ENCODE measurements at places on chromosomes 1 and 21.

- DNase-seq: no peak
Observed at GRCh38 chr1:173337126-173337525, 130.0 kb upstream of the TNFSF4 start.

DNA sequence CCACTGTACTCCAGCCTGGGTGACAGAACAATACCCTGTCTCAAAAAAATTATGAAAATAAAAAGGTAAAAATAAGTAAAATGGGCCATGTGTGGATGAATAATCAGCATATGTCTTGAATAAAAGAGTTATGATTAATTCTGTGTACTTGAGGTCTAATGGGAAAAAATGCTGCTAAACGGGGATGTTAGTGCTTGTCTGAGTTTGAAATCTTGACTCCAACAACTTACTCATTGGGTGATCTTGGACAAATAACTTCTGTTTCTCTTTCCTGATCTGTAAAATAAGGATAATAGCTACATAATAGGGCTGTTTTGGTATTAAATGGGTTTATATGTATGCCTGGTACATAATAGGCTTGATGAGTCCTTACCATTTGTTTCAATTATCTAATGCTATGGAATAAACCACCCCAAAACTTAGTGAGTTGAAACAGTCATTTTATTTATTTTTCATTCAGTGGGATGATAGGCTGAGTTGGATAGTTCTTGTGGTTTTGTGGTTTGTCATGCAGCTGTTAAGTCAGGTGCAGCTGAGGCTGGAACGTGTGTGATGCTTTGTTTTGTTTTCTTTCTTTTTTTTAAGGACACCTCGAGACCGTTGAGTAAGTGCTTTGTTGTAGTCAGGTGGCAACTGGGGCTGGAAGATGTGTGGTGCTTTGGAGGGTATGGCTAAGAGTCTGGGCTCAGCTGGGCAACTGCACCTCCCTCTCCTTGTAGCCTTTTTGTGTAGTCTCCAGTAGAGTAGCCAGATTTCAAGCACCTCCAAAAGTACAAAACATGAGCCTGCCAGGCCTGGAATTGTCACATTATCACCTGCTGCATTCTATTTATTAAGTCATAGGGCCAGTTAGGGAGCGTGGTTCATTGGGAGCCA, 4.9 kb downstream of the MDM4 start:
- no peak for DNase-seq

GRCh38 chr1:106937104-106937503, 119.4 kb upstream of the PRMT6 start:
- DNase-seq: no peak

DNA sequence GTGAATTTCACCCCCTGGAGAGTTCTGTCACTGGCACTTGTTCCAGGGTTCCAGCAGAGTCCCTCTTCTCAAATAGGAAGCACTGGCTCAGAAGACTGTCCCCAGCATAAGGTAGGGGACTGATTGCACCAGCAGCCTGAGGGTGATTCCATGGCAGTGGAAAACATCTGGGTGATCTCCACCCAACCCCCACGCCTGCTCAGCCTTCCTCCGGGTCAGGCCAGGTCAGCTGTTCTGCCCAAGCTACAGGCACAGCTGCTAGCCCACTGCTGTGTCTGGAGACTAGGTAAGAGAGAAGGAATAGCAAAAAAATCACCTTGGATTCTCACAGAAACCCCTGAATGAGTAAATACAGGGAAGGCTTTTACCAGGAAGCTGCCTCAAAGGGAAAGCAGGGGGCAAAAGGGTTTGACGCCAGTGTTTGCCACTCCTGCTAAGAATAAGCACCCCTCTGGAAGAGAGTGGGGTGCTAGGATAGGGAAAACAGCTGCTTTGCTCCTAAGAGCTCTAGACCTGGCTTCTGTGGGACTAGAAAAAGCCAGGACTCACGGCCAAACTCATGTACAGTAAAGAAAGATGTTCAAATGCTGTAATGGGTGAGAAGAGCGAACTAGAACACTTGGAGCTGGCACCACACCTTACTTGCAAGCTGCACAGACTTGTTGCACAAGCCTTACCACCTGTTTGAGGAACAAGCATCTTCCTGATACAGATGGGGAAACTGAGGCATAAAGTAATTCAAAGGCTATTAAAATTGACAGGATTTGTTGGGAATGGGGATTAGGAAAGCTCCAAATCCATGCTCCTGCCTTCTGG, 1.0 kb upstream of the DENND2D start:
- DNase-seq: no peak

DNA sequence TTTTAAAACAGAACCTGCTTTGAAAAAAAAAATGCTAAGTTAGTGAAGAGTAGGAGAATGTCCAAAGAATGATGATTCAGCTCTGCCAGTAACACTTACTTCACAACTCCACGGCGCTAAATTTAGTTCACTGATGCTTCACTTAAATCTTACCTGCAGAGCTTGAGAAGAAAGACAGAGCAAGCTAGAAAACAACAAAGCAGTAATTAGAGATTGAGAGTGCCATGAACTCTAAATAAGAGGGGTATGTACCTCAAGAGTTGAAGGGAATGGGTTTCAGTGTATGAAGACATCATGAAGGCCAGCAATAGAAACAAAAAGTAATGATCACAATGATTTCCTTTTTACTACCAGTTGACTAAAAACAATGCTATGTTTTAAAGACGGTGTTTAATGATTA, 32.8 kb downstream of the EPRS1 start:
- DNase-seq: no peak

DNA sequence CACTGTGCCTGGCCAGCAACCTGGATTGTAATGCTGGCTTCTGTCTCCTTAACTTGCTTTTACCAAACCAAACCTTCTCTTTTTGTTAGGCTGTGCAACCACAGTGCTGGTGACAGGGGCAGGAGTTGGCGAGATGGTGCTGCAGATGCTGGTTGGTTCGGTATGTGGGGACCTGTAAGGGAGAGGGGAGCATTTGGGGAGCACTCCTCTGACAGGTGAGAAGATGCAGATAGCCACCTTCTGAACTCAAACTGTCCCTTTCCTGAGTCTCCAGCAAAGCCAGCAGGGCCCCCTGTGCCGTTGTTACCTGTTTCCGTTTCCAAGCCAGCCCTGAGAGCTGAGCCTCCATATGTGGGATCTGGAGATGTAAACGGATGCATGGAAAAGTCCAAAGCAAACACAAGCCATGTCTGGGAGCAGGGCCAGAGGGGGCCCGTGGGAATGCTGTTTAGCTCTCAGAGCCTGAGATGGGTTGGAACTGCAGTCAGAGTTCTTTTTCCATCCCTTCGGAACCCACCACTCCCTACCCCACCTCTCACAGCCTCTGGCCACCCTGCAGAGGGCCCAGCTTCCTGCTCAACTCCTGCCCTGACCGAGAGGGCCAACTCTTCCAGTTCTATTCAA, 34.0 kb downstream of the ELK4 start:
- DNase-seq: no peak

- no peak for DNase-seq
Observed at GRCh38 chr1:100868364-100868995, 26.2 kb downstream of the EXTL2 start.

DNA sequence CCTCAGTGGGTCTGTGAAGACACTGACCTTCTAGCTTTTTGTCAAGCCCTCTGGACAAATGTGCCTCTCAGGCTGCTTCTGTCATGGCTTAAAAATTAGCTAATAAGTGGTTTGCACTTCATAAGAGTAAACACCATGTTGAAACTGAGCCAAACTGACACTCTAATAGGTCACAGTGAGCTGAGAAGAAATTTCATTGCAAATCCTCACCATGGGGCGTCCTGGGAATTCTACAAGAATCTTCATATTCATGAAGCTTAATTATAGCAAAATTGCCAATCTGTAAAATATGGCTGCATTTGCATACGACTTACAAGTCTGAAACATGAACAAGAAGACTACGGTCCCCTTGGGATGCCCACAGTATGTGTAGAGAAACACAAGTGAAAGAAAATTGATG, 188.6 kb downstream of the DSCAM start:
- DNase-seq: no peak

GRCh38 chr1:196209983-196210382, 398.3 kb downstream of the KCNT2 start:
- peak; percentile 29 for DNase-seq

DNA sequence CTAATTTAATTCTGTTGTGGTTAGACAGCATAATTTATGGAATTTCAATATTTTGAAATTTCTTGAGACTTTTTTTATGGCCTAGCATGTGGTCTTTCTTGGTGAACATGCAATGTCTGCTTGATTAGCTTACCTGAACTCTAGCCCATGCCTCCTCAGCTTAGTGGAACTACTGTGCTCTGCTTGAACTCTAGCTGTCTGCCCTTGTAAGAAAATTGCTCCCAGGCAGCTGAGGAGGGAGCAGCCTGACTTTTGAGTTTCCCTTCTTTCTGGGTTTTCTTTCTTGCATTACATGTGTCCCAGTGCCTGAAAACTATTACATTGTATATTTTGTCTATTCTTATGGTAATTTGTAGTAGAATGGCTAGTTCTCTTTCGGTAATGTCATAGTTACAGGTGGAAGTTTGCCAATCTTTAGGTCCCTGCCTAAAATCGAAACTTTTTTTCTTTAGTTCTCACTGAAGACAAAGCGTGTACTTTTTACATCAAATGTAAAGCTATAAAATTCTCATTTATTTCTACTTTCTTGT, 105.3 kb downstream of the MAST2 start:
- DNase-seq: no peak

- no peak for DNase-seq
Observed at GRCh38 chr1:59295618-59296017, 1.3 kb upstream of the FGGY start.

GRCh38 chr1:231733672-231734071, 107.1 kb downstream of the DISC1 start:
- DNase-seq: no peak

DNA sequence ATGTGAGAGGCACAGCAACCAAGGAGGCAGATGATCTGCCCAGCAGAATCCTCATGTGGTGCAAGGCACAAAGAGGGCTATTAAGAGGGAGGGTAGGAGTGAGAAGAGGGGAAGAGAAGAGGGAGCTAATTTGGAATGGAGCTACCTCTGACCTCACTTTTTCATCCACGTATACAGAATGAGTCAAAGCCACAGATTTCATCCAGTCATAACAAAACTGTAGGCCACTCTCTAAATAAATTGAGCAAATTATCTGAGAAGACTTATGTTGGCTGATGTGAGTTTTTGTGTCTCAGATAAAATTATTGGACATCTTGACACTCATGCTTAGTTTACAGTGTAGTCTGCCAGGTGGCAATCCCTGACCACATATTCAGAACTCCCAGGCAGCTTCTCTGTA, 325.6 kb downstream of the TTLL7 start:
- DNase-seq: no peak

GRCh38 chr1:58104960-58105359, 441.6 kb downstream of the OMA1 start:
- no peak for DNase-seq

GRCh38 chr1:18637962-18638834, 7.6 kb downstream of the PAX7 start:
- no peak for DNase-seq

DNA sequence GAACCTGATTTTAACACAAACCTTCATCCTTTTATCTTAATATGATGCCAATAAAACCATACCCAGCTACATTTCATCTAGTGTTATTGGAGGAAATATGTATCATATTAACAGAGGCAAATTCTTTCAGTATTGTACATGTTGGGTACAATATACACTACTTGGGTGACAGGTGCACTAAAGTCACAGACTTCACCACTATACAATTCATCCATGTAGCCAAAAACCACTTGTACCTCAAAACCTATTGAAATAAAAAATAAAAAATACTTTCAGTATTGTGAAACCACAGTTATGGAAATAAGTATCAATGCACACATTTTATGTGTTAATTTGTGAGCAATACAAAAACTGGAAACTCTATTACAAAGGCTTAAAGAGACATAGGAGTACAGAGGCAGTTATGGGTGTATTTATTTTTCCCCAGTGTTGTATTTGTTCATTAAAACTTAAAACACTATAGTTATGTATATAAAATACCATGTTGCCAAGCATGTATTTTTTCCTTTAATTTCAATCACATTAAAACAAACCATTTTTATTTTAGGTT, 25.1 kb upstream of the GPR88 start:
- DNase-seq: no peak

DNA sequence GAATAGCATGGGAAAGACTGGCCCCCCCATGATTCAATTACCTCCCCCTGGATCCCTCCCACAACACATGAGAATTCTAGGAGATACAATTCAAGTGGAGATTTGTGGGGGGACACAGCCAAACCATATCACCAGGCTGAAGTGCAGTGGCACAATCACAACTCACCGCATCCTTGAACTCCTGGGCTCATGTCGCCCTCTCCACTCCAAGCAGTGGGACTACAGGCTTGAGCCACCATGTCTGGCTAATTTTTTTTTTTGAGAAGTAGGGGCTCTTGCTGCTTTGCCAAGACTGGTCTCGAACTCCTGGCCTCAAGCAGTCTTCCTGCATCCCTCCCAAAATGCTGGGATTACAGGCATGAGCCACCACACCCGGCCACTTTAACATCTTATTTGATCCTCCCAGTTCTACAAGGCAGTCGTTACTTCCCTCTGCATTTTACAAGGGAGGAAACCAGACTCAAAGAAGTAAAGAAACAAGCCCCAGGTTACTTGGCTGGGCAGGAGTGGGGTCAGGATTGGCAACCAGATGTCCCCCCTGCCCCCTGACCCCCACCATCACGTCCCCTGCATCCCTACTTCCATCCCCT, 26.9 kb upstream of the ACTL8 start:
- DNase-seq: no peak

- DNase-seq: peak; percentile 50
Observed at GRCh38 chr1:178537382-178538090, 24.6 kb downstream of the TEX35 start.

DNA sequence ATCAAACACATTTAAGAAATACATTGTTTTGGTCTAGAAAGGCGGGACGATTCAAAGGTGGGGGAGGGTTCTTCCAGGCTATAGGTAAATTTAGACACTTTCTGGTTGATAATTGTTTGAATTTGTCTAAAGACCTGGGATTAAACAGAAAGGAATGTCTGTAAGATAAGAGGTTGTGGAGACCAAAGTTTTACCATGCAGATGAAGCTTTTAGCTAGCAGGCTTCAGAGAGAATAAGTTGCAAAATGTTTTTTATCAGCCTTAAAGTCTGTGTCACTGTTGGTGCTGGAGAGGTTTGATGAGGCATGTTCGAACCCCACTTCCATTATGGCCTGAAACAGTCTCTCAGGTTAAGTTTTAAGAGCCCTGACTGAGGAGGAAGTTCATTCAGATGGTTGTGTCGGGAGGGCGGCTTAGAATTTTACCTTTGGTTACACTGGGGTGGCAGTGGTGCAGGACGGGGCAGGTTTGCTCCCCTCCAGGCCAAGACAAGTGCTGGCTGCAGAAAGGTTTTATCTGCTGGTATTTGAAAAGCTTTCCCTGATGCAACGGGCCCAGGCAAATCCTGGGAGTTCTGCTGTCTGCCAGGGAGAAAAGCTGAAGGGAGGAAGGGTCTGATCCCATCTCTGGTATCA, 16.0 kb upstream of the SLC2A5 start:
- no peak for DNase-seq

- no peak for DNase-seq
Observed at GRCh38 chr1:59100708-59101374, 196.1 kb upstream of the FGGY start.

GRCh38 chr1:15384301-15384901, 25.3 kb upstream of the EFHD2 start:
- DNase-seq: no peak

- DNase-seq: no peak
Observed at GRCh38 chr1:166944186-166944967, 31.0 kb downstream of the ILDR2 start.

Data from tibial artery (tissue), 4 donors.